ENCODE measurements at places on chromosomes 5 and 9.

GRCh38 chr5:139551191-139551889 is 9.8 kb upstream of the UBE2D2 start:
- DNase-seq, result no peak

DNA sequence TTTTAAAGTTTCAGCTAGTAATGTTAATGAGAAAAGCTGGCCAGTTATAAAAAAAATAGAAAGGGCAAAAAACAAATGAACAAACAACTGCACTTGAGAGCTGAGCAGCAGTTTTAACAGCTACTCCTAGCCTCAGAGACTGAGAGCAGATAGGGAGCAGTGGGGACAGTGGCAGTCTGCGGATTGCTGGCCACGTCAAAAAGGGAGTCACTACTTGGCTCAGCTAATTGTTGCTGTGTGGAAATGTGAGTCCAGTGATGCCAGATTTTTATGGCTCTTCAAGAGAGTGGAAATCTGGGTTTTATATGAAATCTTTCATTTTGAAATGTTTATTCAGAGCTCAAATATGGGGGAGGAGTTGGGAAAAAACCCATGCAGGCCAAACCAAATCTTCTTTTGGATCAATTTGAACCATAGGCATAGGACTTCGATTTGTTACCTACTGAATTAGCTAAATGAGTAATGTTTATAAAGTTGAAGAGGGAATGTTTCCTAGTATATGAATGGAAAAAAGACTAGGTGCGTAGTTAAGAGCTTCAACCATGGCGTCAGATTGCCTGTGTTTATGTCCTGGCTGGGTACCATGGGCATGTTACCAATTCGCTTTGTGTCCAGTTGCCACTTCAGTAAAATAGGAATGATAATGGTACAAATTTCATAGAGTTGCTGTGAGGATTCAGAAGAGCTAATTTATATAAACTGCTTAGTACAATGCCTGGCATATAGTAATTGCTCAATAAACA is 102.1 kb downstream of the PAM start:
- no peak for DNase-seq

- DNase-seq, result no peak
These were observed 309.1 kb downstream of the SPOCK1 start for GRCh38 chr5:137190031-137190430.

- no peak for DNase-seq
These were observed 34.7 kb downstream of the FBXW2 start for GRCh38 chr9:120758544-120758943.

DNA sequence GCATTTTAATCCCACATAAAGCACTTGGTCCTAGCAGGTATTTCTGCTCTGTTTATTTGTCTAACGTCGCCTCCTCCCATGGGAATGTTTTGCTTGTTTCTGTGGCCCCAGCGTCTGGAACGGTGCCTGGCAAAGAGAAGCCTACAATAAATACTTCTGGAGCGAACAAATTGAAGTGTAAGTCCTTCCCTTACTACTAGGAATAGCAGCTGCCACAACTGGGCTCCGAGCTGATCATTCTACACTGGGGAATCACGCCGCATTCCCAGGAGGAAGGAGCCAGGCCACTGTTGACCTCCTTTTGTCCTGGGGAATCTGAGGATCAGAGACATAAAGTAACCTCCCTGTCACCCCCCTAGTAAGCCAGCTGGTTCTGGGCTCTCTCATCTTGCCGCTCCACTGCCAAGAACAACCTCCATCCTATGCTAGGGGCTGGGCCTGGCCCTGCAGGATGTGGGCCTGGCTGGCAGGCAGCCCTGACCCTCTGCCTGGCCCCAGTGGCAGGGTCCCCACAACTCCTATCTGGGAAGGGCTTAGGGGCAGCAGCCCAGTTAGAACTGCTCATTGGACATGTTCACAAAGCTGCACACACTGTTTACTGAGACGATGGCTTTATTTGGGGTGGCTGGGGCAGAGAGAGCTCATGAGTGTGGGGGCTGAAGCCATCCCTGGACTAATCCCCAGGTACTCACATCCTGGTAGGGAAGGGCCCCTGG is 82.8 kb downstream of the GTF3C4 start:
- no peak for DNase-seq

GRCh38 chr5:10442576-10442975 is 897 bp downstream of the ROPN1L start:
- no peak for DNase-seq

DNA sequence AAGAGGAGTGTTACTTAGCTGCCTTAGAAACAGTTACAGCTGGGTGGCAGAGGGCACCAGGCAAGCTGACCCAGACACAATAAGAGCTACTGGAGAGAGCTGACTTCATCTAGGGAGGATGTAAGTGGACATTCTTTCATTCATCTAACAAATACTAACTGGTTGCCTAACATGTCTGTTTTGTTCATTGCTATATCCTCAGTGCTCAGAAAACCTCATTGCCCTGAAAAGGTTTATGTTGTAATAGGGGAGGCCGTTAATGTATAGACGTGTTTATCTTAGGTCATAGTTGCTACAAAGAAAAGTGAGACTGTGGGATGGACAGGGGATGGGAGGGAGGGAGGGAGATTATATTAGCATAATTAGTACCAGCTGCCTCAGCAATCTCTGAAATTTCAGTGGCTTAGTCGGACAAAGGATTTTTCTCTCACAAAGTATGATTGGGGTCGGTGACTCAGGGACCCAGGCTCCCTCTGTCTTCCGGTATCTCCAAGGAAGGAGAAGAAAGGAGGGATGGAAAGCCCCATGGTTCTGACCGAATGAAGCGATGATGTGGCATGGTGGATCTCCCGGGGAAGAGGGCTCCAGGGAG is 2.6 kb upstream of the SNX18 start:
- no peak for DNase-seq

GRCh38 chr5:56037531-56038010 is 42.8 kb upstream of the IL6ST start:
- no peak for DNase-seq

DNA sequence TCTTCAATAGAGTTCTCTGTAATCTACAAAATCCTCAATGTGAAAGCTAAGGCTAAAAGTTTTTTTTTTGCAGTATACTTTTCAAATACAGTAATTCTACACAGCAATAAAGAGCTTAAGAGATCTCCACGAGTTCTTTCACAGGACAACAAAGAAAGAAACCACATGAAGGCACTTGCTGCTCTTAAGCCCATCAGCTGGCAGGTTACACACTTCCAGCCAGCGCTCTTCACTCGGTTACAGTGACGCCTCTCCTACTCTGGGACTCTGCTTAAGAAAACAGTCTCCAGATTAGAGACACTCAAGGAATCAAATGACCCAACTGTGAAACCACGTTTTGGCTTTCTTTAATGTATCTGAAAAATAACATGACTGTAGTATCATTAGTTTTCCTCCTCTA is 85.0 kb downstream of the ROR2 start:
- DNase-seq, result no peak
